T-helper 2 cell treated with Interferon-gamma antibody and Interleukin-4, amounts not matched to agents 100 ng/mL and 5 ng/mL, for 36 hours (primary cell): ENCODE measurements at places on chromosomes 12 and 14. TPM values are rescaled to one million over a fixed set of nuclear protein-coding genes. Genes with fewer than 3 reads are reported as not detected.

SLC2A3 gene
- total RNA-seq, result 280 and 289 TPM in 2 replicates

NKX2-1 gene
- not detected in 2 replicates for total RNA-seq

DAO gene
- not detected in 2 replicates for total RNA-seq

RAP1B gene
- 199 and 201 TPM in 2 replicates for total RNA-seq

ACOT6 gene
- not detected in 2 replicates for total RNA-seq

PLEKHA5 gene
- total RNA-seq, result 5.3 and 5.9 TPM in 2 replicates
